ENCODE measurements at places on chromosomes 7 and 10.

- no peak for DNase-seq
Observed at GRCh38 chr10:52170776-52171175, 143.3 kb upstream of the DKK1 start.

- no peak for DNase-seq
Observed at GRCh38 chr7:50822110-50822509, 39.4 kb upstream of the GRB10 start.

DNA sequence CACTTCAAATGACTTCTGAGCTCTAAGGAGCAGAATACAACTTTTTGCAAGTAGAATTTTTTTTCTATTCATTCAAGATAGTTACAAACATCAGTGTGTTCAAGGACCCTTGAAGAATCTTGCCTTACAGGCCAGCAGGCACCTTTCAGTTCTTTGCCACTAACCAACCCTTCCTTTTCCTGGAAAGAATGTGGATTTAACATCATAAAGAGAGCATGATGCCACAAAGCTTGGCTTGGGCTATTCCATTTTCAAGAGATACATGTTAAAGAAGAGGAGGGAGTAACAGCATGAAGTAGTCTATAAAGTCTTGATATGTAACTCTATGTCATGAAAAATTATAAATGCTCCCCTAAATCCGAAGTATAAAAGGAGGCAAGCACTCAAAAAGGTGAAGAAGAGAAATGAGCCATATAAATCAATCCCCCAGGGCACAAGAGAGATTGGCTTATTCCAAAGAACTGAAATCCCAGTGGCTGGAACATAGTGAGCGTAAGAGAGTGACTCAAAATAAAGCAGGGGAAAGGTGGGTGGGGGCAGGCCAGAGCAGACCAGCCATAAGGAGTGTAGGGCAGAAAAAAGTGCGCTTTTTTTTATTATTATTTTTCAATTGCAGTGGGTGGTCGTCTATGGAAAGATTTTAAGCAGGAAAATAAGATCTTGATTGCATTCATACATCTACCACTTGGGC, 1025.6 kb upstream of the C7orf33 start:
- no peak for DNase-seq

DNA sequence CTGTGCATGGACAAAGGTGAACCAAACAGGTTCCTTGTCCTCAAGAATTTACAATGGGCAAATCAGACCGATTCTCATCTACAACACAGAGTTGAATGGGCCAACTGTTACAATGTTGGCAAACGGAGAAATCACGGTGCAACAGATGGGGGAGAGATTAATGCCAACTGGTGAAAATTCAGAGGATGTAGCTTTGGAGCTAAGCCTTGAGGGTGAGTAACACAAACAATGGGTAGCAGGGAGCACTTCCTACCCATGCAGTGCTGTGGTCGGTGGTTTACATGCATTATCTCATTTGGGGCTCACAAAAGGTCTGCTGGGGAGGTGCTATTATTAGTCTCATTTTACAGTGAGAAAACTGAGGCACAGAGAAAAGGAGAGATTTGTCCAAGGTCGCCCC, 902 bp upstream of the NFE2L3 start:
- DNase-seq, result no peak

GRCh38 chr10:48285710-48286109, 11.2 kb upstream of the FRMPD2 start:
- no peak for DNase-seq

GRCh38 chr10:129236274-129236691, 230.8 kb upstream of the MGMT start:
- DNase-seq, result no peak

- peak; percentile 61 for DNase-seq
Observed at GRCh38 chr7:21253740-21254687, 173.9 kb upstream of the SP4 start.

DNA sequence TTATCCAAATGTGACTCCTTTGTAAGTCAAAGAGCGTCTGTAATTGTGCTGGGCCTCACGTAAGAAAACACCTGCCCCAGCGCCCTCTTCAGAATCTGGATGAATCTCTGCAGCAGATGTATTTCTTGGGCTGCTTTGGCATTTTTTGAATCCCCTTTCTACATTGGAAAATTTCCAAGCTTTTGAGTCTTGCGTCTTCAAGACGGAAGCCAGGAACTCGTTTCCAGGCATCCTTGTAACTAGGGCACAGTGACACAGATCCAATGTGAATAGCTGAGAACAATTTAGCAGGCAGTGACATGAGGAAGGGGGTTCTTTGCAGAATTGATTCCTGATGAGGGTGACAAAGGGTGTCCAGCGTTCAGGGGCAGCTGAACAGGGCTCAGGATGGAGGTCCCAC, 862.3 kb downstream of the TYW1 start:
- no peak for DNase-seq

- no peak for DNase-seq
Observed at GRCh38 chr7:32631021-32631420, 135.7 kb downstream of the AVL9 start.

DNA sequence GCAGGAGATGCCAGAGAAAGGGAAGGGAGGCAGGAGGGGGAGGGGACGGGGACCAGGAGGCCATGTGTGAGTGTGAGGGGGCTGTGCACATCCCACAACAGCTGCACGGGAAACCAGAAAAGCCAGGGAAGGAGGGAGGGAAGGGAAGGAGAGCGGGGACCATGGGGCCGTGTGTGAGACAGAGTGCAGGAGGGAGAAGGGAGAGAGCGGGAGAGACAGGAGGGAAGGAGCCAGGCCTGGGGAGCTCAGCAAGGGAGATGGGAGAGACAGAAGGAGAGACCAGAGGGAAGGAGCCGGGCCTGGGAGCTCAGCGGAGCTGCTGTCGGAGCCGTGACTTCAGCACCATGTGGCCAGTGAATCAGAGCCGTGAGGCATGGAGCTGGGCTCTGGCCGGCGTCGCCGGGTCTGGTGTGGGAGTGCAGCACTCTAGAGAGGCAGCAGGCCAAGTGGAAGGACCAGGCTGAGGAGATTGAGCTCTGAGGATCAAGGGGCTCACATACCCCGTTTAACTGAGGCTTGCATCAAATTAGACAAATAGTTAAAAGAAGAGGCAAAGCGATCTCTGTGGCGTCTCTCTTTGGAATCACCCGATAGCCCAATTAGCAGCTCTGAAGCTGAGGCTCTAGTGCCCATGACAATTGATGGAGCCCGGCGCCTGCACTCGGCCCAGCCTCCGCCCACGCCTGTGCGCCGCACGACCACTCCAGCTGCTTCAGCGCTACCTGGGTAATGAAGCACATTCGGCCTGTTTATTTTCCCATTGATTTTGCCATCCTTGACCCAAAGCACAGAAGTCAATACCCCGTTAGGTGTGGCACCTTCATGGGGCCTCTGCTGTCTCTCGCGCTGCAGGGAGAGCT, 150.4 kb downstream of the MAD1L1 start:
- DNase-seq, result peak; percentile 88

DNA sequence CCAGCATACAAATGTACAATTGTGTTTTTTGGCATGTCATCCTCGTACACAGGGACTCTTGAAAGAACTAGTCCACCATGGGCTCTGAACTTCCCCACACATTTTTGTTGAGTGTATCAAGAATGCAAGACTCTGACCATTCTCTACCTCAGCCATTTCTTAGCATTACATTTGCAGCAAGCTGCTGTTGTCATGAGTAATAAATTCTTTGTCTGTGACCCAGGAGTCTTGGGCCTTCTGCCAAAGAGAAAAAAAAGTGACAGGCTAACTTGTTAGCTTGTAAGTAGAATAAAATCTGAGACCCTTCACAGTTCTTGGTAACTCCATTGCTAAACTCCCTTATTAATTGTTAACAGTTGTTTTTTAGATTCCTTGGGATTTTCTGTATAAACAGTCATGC, 542.3 kb upstream of the MBL2 start:
- DNase-seq, result no peak

GRCh38 chr7:7795630-7796121, 77.3 kb upstream of the RPA3 start:
- no peak for DNase-seq

GRCh38 chr7:38410056-38410455, 136.6 kb upstream of the TARP start:
- DNase-seq, result no peak

- DNase-seq, result no peak
Observed at GRCh38 chr10:31304291-31304970, 14.6 kb upstream of the ZEB1 start.

DNA sequence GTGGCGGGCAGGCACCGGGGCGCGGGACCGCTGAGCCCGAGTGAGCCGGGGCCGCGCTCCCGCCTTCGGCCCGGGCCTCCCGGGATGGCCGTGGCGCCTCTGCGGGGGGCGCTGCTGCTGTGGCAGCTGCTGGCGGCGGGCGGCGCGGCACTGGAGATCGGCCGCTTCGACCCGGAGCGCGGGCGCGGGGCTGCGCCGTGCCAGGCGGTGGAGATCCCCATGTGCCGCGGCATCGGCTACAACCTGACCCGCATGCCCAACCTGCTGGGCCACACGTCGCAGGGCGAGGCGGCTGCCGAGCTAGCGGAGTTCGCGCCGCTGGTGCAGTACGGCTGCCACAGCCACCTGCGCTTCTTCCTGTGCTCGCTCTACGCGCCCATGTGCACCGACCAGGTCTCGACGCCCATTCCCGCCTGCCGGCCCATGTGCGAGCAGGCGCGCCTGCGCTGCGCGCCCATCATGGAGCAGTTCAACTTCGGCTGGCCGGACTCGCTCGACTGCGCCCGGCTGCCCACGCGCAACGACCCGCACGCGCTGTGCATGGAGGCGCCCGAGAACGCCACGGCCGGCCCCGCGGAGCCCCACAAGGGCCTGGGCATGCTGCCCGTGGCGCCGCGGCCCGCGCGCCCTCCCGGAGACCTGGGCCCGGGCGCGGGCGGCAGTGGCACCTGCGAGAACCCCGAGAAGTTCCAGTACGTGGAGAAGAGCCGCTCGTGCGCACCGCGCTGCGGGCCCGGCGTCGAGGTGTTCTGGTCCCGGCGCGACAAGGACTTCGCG, 534 bp downstream of the FZD9 start:
- no peak for DNase-seq

- DNase-seq, result no peak
Observed at GRCh38 chr7:103119791-103120291, 29.1 kb downstream of the NAPEPLD start.

DNA sequence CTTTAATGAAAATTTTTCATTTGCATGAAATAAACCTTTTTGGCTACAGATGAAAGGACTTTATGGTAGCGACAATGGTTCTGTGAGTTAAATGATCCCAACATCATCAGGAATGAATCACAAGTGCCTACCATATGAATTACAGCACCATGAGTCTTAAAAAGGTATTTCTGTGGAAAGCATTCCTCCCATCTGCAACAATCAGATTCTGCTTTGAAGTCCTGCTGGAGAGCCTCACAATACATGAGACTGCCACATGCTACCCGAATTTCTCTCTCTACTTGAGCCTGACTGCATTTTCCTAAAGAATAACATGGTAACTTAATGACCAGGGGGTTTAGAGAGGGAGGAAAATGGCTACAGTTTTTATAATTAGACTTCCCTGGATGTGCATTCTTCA, 190.3 kb downstream of the TWIST1 start:
- DNase-seq, result no peak

DNA sequence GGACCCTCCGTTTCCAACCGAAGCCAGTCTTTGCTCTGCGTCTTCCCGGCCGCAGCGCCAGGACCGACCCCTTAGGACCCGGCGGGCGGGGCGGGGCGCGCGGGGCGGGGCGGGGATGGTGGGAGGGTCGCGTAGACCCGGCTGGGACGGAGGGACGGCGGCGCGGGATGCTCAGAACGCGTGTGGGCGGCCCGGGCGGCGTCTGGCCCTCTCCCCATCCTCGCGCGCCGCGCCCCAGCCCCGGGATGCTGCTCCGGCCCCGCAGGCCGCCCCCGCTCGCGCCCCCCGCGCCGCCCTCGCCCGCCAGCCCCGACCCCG, at the start of gene UTF1:
UTF1 (plus strand) TSS at position 174 of the 318 bp plus-strand sequence; CDS start at position 246, 72 bp downstream.
- no peak for DNase-seq

DNA sequence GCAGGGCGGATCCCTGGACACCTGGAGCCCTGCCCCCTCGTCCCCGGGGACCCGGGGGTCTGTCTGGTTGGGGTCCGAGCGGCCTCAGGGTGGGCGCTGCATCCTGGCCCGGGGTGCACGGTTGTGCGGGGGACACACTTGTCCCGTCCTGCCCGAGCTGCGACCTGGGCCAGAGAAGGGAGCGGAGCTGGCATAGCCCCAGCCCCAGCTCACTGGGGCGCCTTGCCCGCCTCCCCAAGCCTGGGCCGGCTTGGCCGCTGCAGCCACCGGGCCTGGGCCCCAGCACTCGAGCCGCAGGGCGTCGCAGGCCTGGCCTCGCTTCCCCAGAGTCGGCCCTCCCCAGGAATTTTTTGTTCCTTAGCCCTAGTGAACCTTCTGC, 54.5 kb downstream of the GLRX3 start:
- DNase-seq, result no peak

- no peak for DNase-seq
Observed at GRCh38 chr10:124097883-124098282, 4.5 kb upstream of the CHST15 start.

GRCh38 chr10:48655411-48656240, 29.0 kb upstream of the WDFY4 start:
- peak; percentile 43 for DNase-seq

- no peak for DNase-seq
Observed at GRCh38 chr10:76251841-76252671, 820.6 kb downstream of the LRMDA start.

DNA sequence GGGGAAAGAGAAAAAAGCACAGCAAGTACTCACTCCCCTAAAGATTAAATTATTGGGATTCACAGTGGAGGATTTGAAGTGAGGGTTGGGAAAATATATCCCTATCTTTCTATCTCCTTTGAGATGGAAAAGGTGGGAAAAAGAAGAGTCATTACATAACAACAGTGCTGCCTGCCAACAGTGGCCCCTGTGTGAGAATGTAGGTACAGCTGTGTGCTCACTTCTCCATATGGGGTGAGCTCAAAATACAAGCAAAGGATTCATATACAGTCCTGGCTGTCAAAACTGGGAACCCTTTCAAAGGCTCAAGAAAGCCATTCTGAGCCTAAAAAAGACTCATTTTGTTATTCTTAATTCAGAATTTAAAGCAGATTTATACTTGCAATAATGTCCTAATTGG, 458.5 kb downstream of the GPAM start:
- no peak for DNase-seq

DNA sequence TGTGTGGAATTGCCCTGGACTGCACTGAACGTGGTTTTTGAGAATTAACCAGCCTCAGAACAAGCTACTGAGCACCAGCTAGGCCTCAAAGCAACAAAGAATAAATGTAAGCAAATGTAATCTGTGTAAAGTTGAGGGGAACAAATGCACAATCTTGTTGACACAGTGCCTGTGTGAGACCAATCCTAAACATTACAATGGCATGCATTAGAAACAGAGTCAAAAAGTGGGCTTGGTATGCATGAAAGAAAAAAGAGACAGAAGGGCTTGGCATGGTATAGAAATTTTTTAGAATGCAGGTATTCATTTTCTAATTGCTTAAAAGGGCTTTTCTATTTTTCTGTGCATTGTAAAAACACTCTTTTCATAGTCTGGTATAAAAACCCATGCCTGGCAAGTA, 224.3 kb downstream of the POU6F2 start:
- DNase-seq, result no peak

GRCh38 chr7:121279822-121280221, 49.0 kb upstream of the WNT16 start:
- DNase-seq, result no peak

Data from BE2C (cell line).